ENCODE measurements at places on chromosomes 6 and 20. TPM values are rescaled to one million over a fixed set of nuclear protein-coding genes. Genes with fewer than 3 reads are reported as not detected.

The NCOA7 gene
- 12.6 TPM for total RNA-seq

The IMPG1 gene
- total RNA-seq, result not detected

The KIAA1755 gene
- 13.6 TPM for total RNA-seq

The SLC22A23 gene
- total RNA-seq, result 2.8 TPM

The PRL gene
- total RNA-seq, result not detected

The DPPA5 gene
- total RNA-seq, result not detected

The PPIL6 gene
- total RNA-seq, result 5.5 TPM

The SLC17A1 gene
- total RNA-seq, result not detected

The TNXB gene
- total RNA-seq, result 111 TPM

The BFSP1 gene
- 1.8 TPM for total RNA-seq

The FAM209B gene
- total RNA-seq, result not detected

The MAK gene
- 0.24 TPM for total RNA-seq

The NMBR gene
- total RNA-seq, result not detected

The TPD52L1 gene
- 21.4 TPM for total RNA-seq

The BPIFB2 gene
- total RNA-seq, result not detected

The RAMACL gene
- total RNA-seq, result 0.47 TPM

Data from right cardiac atrium (tissue), 5 donors.